EH (cell line): ENCODE measurements at places on chromosomes 11 and 22.
A peak's percentile ranks its signal among the peaks of the same experiment; 100 is the strongest.

GRCh38 chr22:46135611-46136485 is 14.5 kb upstream of the PPARA start:
- no peak for DNase-seq

GRCh38 chr22:45290410-45290936 is 5.7 kb downstream of the UPK3A start:
- peak; percentile 90 for DNase-seq

- peak; percentile 34 for DNase-seq
Measured at GRCh38 chr11:34105957-34106504, 602 bp downstream of the NAT10 start.

DNA sequence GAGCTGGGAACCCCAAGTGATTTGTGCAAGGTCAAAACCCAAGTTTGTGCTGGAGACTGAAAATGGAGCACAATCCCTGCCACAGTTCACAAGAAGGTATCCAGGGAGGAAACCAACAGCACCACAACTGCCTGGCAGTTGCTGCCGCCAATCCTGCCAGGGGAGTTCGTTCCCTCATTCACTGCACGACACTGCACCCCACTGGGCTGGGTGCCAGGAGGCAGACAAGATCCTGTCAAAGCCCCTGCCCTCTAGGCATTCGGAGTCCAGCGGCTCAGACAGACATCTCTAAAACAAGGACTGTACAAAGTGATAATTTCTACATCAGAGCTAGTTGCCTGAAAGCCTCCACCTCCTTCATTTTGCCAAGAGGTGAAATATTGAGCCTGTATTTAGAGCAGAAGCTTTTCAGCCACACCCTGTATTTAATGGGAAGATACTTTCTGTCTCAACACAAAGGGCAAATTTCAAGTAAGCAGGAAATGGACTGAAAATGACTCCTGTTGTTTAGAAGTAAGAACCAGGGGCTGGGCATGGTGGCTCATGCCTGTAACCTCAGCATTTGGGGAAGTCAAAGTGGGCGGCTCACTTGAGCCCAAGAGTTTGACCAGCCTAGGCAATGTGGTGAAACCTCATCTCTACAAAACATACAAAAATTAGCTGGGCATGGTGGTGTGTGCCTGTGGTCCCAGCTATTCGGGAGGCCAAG is 277.4 kb upstream of the NARS2 start:
- DNase-seq, result no peak

GRCh38 chr22:50101870-50102565 is 12.2 kb downstream of the MOV10L1 start:
- no peak for DNase-seq

DNA sequence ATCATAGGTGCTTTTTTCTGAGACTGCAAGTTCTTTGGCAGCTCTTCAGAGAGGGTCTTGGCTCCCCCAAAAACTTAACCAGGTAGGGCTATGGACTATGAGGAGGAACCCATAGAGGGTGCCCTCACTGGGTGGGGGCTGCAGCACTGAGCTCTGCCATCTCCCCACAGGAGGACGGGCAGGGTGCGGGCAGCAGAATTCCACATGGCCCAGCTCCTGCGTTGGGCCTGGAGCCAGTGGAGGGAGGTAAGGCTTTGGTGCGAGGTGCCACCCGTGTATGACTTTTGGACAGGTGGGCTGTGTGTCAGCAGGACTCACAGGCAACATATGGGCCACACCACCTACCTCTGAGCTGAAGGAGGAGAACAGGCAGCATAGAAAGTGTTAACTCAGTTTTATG is 58.4 kb downstream of the PISD start:
- DNase-seq, result no peak

- peak; percentile 37 for DNase-seq
Measured at GRCh38 chr22:45968003-45968650, 8.8 kb downstream of the WNT7B start.

GRCh38 chr11:42444406-42444805 is 867.4 kb upstream of the API5 start:
- no peak for DNase-seq

DNA sequence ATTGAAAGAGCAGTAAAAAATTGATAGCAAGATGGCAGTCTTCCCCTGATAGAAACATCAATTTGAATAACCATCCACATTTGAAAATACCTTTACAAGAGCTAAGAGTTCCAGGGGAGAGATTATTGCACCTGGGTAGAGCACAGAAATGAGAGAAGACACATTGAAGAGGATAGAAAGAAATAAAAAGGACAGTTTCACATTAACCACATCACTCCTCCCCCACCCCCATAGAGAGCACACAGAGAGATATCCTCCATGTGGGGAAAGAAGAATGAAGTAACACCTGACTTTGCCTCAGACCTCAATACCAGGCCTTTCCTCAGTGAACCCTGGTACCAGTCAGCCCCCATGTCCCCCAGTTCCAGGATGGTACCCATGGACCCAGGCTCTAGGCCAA is 486.7 kb downstream of the FAM181B start:
- DNase-seq, result no peak

- DNase-seq, result no peak
Measured at GRCh38 chr11:123472236-123472935, 42.3 kb downstream of the GRAMD1B start.

GRCh38 chr22:22671506-22671905 is 27.1 kb downstream of the GGTLC2 start:
- no peak for DNase-seq

DNA sequence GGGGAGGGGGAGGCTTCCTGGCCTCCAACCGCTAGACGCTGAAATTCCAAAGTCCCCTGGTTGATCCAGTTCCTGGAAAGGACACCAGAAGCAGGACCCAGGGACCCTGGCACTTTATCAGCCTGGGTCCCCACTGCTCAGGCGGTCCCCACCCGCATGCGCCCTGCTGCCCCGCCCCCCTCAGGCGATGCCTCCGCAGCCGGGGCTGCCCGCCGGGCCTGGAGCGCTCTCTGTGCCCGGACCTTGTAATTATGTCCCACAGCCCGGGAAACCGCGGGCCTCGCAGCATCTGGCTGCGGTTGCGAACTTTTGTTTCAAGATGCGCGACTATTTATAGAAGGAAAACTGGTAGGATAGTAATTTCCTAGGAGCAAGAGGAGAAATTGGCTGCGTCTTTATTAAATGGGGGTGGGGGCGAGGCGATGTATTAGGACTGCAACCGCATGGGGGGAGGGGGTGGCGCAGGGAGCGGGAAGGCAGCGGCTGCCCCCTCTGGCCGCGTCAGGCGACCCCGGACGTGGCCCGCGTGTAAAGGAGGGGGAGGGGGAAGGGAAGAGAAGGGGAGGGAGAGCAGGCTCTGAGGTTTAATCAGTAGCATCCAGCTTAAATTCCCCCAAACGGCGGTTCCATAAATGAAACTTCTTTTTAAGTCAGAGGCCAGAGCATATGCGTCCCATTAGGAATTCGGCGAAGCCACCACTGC is 6.1 kb downstream of the WNT7B start:
- DNase-seq, result peak; percentile 58

DNA sequence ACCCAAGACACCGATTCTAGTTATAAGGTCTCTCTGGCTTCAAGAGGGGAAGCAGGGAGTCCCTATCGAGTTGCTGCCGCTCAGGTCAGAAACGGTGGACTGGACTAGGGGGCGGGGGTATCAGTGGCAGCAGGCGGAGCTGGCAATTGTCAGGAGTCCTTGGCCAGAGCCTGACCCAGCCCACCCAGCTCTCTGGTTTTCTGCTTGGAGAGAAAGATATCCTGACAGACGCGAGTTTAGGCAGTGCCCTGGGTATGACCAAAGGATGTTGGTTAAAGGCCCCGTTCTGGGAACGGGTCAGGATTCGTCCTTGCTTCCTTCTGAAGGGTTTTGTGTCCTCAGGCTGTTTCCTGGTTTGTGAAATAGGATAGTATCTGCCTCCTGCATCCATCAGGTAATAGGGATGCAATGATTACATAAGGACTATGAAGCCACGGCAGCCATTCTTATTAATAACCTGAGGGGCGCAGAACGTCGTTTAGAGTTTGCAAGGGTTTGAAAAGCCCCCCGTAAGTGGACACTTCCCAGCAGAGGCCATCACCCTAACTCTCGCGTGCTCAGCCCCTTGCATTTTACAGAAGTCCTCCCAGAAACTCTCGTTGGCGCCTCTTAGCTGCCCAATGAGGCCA is 700 bp upstream of the DEPDC5 start:
- peak; percentile 34 for DNase-seq

GRCh38 chr11:122108192-122108799 is 7.7 kb downstream of the BLID start:
- peak; percentile 60 for DNase-seq

DNA sequence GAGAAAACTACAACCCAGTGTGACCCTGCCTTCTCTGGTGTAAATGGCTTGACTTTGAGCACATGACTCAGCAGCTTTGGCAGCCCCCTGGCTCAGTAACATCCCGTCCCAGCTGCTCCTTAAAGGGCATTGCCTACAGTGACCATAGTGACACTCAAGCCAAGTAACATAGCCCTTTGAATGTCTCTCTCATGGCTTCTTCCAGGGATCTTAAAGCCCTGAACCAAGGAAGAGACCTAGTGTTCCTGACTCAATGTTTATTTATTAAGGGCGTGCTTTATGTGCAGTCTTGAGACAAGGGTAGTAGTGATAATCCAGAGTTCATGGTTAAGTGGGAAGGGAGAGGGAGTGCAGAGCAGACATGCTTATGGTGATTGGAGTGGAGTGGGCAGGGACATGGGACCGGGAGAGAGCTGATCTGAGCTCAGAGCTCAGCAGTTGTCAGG is 125.7 kb downstream of the PARVA start:
- DNase-seq, result peak; percentile 73

GRCh38 chr11:1938343-1939005 is 8.7 kb upstream of the MRPL23 start:
- no peak for DNase-seq

- no peak for DNase-seq
Measured at GRCh38 chr11:43517518-43517917, 158.8 kb downstream of the TTC17 start.

DNA sequence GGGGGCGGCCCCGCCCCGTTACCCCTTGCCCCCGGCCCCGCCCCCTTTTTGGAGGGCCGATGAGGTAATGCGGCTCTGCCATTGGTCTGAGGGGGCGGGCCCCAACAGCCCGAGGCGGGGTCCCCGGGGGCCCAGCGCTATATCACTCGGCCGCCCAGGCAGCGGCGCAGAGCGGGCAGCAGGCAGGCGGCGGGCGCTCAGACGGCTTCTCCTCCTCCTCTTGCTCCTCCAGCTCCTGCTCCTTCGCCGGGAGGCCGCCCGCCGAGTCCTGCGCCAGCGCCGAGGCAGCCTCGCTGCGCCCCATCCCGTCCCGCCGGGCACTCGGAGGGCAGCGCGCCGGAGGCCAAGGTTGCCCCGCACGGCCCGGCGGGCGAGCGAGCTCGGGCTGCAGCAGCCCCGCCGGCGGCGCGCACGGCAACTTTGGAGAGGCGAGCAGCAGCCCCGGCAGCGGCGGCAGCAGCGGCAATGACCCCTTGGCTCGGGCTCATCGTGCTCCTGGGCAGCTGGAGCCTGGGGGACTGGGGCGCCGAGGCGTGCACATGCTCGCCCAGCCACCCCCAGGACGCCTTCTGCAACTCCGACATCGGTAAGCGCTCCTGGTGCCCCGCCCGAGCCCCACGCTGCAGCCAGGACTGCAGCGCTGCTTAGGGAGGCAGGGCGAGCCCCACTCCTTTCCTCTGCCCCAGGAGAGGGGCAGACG is at the start of gene TIMP3:
TSS of gene TIMP3 (plus strand) at position 169 of the 700 bp plus-strand sequence. CDS start at position 466, 297 bp downstream.
- DNase-seq, result peak; percentile 90

DNA sequence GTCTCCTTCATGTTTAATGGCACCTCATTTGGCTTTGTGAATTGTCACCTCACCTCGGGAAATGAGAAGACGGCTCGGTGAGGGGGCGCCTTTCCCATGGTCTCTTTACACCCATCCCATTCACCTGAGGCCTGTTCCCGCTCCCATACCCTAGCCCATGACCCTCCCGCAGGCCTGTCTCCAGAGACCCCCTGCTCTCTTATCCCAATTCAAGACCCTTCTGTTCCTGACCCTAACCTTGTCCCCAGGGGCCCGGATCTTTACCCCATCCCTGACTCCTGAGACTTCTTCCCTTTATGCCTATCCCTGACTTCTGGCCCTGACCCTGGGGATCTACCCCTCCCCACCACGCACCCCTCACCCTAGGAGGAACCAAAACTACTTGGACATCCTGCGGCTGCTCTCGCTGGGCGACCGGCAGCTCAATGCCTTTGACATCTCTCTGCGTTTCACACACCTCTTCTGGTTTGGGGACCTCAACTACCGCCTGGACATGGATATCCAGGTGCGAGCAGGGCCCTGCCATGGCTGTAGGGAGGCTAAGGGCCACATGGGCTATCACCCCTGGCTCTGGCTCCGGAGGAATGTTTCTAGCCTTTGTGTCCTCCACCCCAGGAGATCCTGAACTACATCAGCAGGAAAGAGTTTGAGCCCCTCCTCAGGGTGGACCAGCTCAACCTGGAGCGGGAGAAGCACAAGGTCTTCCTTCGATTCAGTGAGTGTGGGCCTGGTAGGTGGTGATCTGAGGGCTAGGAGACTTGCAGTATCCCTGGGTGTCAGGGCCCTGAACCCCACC is 7.9 kb downstream of the INPPL1 start:
- DNase-seq, result no peak

- DNase-seq, result peak; percentile 96
Measured at GRCh38 chr11:122661182-122661945, 5.8 kb downstream of the UBASH3B start.

DNA sequence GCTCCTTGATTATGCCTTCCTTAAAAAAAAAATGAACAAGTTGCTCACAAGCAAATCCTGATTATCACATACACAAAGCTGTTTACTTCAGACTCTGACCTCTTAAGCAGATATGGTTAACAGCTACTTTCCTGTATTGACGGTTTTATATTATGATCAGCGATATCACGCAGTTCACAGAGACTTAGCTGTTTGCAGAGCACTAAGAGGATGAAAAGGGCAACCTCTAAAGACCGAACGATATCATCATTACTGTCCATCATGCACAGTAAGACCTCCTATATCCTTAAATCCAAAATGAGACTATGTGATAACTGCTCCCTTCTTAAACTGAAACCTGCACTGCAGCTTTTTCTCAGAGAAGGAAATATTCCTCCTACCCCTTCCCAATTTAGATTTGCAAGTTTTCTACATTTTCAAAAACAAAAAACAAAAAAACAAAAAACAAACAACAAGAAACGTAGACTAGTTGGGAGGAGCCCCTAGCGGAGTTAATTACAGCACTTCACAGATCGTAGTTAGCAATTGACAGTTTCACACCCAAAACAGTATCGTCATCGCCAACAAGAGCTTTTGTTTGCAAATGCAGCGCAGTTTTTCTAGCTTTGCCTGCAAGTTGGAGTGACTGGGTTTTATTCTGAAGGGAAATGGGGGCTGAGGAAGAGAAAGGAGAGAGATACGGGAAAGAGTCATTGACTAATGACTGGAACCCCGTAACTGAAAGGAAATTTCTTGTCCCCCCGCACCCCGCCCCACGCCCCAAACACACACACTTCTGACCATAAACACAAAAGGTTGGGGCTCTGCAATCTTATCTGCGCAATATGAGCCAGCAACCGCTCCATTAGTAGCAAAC is 1.2 kb downstream of the DDX6 start:
- DNase-seq, result peak; percentile 23

- no peak for DNase-seq
Measured at GRCh38 chr11:118417801-118418200, 16.4 kb downstream of the ATP5MG start.
